ENCODE measurements at places on chromosomes 4 and X. TPM values are rescaled to one million over a fixed set of nuclear protein-coding genes. Genes with fewer than 3 reads are reported as not detected.

DNA sequence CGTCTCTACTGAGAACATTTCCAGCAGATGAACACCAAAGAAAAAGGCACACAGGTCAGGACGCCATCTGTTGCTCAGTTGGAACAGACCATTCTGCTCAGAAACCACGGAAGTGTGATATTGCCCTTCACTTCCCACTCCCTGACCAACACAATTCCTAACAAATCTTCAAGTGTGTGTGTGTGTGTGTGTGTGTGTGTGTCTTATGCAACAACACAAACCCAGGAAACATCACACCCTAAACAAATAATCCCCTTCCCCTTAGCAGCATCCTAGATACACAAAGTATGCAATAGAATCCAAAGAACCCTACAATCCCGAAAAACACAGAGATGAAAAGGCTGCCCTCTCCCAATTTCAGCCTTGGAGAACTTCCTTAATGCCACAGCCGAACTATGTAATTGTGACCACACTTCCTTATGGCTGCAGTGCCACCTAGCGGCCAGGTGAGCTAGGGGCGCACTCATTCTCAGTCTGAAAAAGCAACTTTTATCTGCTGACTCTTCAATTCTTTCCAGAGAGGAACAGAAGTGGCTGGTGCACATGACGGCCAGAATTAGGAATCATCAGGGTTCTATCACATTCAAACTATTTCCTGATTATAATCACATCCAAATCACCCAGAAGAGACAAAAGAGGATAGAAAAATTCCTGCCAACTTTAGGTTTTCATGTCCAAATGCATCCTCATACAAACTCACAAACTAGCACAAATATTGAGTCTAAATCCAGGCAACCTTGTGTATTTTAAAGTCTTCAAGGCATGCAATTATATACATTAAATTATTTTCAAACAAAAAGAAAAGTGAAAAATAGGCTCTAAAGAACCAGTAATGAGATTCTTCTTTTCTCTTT is 164.9 kb downstream of the DHX15 start:
- H3K4me3 ChIP-seq: no peak overlapping the region
- H3K4me1 ChIP-seq: peaks cover 4% of the 10 kb centered on the region
- peaks cover 10% of the 10 kb centered on the region for H3K27me3 ChIP-seq
- H3K27ac ChIP-seq: no peak overlapping the region
- no peak for DNase-seq

DNA sequence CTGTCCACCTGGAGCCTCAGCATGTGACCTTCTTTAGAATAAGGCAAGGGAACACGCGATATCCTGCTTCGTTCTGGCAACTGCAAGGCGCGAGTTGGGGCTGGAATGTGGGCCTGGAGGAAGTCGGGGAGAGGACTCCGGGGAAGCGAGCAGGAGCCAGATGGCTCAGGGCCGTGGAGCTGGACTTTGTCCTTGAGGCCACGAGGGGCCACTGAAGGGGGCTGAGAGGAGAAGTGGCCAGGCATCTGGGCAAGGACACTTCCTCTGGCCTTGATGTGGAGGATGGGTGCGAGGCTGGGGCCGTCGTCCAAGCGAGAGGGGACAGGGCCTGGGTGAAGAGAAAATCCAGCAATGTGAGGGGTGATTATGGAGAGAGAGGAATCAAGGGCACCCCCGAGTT is 12.2 kb upstream of the DUSP9 start:
- H3K36me3 ChIP-seq: peaks cover 6% of the 10 kb centered on the region
- peak; percentile 2 for DNase-seq
- H3K27ac ChIP-seq: no peak overlapping the region
- H3K4me1 ChIP-seq: no peaks in the 10 kb centered on the region
- no peak overlapping the region for H3K4me3 ChIP-seq
- peaks cover 4% of the 10 kb centered on the region for H3K27me3 ChIP-seq

DNA sequence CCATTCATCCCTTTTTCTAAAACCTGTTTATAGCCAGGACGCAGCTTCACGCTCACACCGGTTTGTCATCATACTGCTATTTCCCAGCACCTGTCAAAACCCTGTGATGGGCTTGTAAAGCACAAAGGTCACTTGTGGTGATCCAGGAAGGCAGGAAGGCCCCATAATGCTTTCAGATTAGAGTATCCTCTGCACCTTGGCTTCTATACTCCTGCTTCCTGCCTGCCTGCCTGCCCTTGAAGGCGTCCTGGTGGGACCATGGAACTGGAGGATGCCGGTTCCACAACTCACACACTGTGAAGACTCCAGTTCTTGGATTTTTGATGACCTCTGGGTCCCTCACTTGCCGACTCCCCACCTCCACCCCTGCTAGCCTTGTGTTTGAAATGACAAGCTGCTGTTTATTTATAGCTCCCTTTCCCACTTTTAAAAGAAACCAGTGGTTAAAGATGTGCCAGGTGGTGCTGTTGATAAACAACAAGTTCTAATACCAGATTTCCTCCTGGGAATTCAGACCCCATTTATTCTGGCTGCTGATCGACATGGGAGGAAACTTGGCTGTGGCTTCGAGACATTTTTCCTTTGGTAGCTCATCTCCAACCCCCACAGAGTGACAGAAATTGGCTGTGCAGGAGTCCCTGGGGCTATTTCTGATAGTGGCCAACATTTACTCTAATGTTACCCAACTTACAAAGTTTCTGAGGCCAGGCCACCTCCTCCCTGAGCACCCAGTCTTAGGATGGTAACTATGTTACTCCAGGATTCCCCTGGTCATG is 211.5 kb downstream of the KDR start:
- H3K27ac ChIP-seq: no peak overlapping the region
- no peak overlapping the region for H3K4me3 ChIP-seq
- no peaks in the 10 kb centered on the region for H3K36me3 ChIP-seq
- no peak for DNase-seq

The ARAF gene
- total RNA-seq: 87.1 TPM

The TRIML2 gene
- total RNA-seq: not detected

The TCEAL7 gene
- not detected for total RNA-seq

All from natural killer cell treated with Interleukin-12 subunit alpha and Interleukin-12 subunit beta and Interleukin-15 and Interleukin-18, amount 100 ng/mL, for 72 hours (primary cell).